Bronchial epithelial cell (primary cell): ENCODE measurements at places on chromosomes 3 and 15. TPM values are rescaled to one million over a fixed set of nuclear protein-coding genes. Genes with fewer than 3 reads are reported as not detected.

DNA sequence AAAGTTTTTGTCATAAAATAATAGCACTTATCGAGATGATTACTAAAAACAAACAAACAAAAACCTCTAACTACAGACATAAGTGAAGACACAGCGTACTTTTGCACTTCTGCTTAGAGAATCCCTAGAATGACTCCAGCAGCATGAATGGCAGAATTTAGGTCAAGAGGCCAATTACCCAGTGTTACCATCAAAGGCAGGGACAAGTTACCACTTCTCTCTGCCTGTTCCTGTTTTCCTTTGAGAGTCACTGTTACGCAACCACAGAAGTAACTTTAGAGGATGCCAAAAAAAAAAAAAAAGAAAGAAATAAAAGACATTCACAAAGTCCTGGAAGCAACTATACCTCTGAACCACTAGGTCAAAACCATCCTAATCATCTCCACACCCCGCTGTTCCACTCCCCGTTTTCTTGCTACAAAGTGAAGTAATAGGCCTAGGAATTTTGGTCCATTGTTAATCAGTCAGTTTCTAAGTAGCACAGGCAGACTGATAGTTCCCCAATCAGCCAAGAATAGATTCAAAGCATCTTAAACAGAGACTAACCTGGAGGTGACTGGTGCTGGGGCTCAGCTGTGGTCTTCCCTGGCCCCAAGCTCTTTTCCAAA lies 41.9 kb downstream of the FMN1 start:
- DNase-seq: peak; percentile 72

Gene CILP
- under 0.01 TPM in 2 replicates for total RNA-seq

Gene SPINT1
- 145 and 191 TPM in 2 replicates for total RNA-seq

Gene TRPM1
- total RNA-seq: under 0.01 and 0.13 TPM in 2 replicates

DNA sequence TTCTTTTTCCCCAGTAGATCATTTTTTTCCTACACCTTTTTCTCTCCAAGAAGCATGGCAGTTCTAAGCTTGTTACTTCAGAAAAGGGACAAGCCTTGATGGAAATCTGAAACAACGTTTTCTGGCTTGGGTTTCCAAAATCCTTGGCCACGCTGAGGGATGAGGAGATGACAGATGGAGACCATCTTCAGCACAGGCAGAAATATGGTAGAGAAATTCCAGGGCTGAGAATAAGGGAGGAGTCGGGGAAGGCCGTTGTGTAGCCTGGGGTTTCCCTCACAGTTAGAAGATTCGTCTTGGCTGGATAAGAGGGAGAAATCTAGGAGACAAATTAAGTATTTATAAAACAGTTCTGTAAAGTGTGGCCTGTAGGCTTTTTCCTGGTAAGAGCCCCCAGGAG lies 33.9 kb upstream of the STT3B start:
- no peak for DNase-seq

Gene ZCWPW2
- 0.38 TPM in 1 of 2 replicates, not detected in the other for total RNA-seq

DNA sequence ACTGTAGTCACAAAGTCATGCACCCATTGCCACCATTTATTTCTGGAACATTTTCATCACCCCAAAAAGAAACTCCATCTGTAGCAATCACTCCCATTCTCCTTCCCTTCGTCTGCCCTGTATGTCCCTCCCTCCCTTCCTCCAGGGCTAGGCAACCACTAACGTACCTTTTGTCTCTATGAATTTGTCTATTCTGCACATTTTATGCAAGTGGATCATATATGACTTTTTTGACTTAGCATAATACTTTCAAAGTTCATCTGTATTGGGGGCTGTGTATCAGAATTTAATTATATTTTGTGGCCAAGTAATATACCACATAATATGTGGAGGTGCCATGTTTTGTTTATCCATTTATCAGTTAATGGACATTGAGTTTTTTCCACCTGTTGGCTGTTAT lies 201.6 kb downstream of the FEZF2 start:
- DNase-seq: no peak

Gene MUC13
- total RNA-seq: not detected in 2 replicates

DNA sequence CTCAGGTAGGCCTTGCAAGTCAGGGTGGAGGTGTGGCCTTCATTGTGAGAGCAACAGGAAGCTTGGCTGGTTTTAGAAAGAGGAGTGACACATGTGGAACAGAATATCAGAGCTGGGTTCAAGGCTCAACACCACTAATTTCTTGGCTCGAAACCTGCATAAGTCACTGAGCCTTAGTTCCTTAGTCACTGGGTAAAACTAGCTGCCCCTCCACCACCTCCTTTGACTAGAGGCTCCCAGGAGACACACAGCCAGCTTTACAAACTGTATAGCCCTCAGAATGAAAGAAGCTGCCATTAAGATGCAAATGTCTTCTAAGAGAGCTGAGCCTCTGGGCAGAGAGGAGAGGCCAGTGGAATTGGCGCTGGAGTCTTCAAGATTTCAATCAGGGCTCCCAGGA lies 67.7 kb downstream of the CERS3 start:
- no peak for DNase-seq

DNA sequence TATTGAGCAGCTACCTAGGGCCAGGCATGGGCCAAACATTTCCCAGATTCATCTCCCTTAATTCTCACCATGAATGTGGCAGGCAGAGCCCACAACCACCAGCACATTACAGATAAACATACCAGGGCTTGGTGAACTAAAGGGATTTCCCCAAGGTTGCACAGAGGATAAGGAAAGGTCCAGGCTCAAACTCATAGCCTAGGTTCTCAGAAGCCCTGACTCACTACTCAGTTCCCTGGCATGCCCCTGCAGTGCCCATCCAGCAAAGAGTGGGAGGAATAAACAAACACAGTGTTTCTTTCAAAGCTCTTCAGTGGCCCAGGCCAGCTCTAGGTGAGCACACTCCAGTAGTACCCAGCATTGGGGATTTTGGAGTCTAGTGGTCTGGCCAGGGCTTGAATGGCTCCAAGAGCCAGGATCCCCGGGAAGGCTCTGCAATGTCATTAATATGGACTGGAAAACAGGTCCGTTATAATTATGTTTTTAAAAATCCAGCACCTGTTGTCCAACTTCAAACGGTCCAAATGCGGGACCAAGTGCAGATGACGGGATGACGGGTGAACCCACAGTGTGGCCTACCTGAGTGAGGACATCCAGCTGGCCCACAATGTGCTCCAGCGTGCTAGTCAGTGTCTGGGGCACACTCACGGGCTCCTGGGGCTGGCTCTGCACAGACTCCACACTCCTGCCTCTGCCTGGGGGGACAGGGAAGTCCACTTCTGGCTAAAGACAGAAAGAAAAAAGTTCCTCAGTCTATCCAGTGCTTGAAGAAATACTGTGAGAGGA lies 39.8 kb upstream of the DUSP7 start:
- peak; percentile 89 for DNase-seq

DNA sequence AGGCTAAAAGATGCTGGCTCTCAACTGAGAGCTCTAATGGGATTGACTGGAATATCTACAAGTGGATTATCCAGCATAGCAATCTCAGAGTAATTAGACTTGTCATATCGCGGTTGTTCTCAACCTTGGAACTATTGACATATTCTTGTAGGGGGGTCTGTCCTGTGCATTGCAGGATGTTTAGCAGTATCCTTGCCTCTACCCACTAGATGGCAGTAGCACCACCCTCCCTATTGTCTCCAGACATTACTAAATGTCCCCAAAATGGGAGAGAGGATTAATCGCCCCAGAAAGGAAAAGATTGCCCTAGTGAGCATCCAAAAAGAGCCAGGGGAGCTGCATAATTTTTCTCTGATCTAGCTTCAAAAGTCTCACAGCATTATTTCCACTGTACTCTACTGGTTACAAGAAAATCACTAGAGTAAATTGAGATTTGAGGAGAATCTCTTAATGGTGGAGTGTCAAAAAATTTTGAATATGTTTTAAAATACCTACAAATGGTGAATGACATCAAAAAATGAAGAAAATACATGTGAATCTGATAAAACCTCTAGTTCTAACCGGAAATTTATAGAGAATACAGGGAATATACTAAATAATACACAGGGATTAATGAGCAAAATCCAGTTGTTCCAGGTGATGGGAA lies 388.2 kb upstream of the AGTR1 start:
- DNase-seq: peak; percentile 36

DNA sequence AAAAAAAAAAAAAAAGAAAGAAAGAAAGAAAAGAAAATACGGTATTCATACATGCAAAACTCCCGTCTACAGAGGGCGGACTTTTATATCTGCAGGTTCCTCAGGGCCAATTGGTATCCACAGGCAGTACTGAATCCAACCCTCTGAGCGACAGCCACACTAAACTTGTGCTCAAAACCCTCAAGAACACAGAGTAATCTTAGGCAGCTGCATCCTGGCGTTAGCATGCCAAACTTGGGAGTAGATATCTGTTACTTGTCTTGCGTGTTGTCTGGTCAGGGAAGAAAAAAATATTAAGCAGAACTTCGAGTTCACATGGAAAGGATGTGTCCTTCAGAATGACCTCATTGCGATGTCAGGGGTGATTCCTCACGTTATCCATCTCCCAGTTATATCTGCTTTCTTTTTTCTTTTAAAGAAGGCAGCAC lies 12.8 kb downstream of the SNAP23 start:
- no peak for DNase-seq

GRCh38 chr3:78029775-78030174 lies 989.9 kb downstream of the ROBO2 start:
- no peak for DNase-seq

DNA sequence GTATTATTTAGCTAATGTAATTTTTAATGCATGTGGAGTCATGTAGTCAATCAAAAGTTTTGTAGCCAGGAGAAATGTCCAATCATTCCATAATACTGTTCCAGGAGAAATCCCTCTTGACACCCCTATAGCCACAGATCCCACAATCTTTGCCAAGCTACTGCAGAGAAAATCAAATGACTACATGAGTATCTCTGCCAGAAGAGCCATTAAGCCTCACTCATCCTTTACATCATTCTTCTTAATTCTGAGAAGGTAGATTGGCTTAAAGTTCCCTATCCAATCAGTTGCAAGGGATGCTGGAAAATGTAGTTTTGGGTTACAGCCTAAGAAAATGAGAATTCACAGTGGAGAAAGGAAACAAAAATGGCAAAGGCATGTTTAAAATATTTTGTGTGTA lies 502.1 kb downstream of the ZBBX start:
- DNase-seq: no peak

Gene HIGD2B
- total RNA-seq: 0.13 TPM in 1 of 2 replicates, not detected in the other

Gene PIGB
- total RNA-seq: 6.3 and 8.4 TPM in 2 replicates

Gene PLIN1
- total RNA-seq: under 0.01 and 0.51 TPM in 2 replicates

Gene VWA5B2
- total RNA-seq: not detected in 2 replicates

- no peak for DNase-seq
Measured at GRCh38 chr15:74632601-74633000, 17.0 kb downstream of the CLK3 start.

DNA sequence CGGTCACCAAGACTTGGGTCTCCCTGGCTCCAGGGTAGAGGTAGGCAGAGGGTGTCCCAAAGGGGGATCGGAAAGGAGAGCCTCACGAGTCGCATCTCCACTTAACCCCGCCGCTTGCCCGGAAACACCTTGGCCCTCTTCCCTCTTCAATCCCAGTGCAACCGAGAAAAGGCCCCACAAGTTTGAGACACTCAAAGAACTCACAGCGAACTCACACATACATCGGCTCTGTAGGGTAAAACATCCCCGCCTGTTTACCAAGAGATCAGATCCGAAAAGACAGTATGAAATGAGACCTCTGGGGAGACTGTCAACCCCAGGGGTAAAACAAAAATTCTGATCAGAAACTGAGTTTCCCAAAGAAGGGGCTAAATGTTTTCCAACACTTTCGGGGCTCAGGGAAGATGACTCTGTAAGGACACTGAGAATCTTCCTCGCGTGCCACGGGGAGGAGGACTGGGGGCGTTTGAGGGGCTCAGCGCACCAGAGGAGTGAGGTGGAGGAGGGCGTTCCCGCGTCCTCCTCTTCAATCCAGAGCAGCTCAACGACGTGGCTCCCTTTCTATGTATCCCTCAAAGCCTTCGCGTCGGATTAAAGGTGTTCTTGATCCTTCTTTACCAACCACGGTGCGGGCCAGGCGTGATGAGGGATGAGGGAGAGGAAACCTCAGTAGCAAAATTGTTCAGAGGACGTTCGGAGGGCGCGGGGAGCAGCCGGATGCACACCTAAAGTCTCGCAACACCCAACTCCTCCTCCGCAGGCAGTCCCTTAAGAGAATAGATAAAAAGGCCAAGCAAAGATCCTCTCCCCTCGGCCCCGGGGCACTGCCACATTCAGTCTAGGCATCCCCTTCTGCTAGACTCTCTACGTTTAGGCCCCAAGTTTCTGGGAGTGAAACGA lies 3.7 kb downstream of the WNT5A start:
- no peak for DNase-seq

- peak; percentile 16 for DNase-seq
Measured at GRCh38 chr15:101773496-101774100, 29.7 kb upstream of the OR4F6 start.

DNA sequence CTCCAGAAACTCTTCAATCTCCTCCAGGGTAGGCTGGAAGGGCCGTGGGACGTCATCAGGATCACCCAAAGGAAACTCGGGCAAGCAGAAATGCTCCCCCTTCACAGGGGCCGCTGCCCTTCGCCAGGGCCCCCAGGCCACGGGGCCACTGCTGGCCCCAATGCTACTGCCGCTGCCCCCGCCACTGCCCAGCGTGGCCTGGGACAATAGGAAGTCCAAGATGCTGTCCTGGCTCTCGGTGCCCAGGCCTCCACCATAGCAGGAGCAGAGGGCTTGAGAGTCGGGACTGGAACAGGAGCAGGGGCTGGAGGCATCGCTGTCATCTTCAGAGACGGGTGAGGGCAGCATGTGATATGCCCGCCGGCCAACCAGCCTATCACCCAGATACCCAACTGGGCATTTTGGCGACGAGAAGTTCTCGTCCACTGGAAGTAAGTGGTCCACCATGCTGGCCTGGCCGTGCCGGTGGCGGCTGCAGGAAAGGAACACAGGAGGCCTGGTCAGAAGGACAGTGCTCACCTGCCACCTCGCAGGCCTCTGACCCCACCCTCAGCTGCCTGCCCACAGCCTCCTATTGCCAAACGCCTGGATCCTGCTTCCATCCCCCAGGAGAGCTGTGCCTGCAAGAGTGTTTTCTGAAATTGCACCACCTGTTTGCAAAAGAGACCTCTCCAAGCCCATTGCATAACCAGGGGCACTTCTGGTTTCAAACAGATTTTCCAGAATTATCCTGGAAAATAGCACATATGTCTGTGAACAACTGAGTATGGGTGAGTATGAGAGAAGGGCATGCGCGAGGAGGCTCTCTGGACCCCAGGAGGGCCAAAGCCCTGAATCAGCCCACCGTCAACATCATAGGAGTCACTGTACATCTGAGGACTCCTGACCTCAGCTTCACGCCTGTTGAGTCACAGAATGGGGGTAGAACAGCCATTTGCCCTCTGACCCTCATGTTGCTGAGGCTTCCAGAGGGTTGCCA lies 4.4 kb downstream of the KLF15 start:
- no peak for DNase-seq

DNA sequence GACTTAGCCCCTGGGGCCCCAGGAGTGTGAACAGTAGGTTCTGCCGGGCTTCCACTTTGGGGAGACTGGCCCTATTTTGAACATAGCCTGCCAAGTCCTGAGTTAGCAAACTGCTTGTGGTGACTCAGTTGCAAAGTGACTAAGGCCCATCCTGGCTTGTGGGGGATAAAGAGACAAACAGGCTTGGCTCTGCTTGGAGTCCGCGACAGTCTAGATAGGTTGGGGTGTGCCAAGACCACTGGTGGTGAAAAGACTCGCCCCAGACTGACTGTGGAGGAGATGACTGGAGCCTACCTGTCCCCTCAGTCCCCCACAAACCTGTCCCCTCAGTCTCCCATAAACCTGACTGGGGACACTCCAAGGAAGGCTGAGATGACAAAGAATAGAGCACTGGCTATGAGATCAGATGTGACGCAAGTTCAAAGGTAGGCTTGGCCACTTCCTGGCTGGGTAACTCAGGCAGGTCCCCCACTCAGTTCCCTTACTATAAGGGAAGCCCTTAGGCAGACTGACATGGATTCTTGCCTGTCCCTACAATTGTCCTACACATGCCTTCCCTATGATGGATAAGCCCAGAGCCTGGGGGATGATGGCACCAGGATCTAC lies 4.3 kb downstream of the DNASE1L3 start:
- peak; percentile 89 for DNase-seq

Gene SKIL
- total RNA-seq: 40.8 and 41.9 TPM in 2 replicates
